ENCODE measurements at places on chromosomes 12 and 14.

GRCh38 chr12:64733857-64734256, 25.3 kb downstream of the GNS start:
- no peak for DNase-seq

- DNase-seq = no peak
Measured at GRCh38 chr14:91925001-91925726, 22.3 kb downstream of the FBLN5 start.

DNA sequence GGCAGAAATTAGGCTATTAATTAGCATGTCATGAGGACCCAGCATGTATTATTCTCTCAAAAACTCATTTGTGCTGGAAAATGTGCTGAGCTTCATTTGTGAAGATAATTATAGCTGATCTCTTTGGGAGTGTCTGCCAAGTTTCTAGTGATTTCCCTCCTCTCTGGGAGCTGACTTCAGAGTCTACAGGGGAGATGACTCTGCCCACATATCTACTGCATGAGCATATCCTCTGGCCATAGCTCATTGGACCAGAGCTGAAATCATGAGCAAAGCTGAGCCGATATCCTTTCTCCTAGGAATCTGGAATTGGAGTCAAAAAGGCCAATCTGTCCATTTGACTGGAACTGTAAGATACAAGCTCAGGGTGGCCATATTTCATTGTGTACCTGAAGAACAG, 5.9 kb downstream of the CCDC198 start:
- DNase-seq = no peak

GRCh38 chr12:78866518-78866917, 1.9 kb downstream of the SYT1 start:
- no peak for DNase-seq

Measured in activated CD4-positive, alpha-beta memory T cell treated with anti-CD3 and anti-CD28 coated beads for 36 hours (primary cell).